ENCODE measurements at places on chromosomes 4 and X.

GRCh38 chr4:8028368-8028767 lies 88.7 kb upstream of the AFAP1 start:
- no peak for DNase-seq

GRCh38 chr4:36914106-36914505 lies 330.4 kb upstream of the NWD2 start:
- no peak for DNase-seq

GRCh38 chrX:38225093-38225492 lies 4.4 kb upstream of the SRPX start:
- no peak for DNase-seq

DNA sequence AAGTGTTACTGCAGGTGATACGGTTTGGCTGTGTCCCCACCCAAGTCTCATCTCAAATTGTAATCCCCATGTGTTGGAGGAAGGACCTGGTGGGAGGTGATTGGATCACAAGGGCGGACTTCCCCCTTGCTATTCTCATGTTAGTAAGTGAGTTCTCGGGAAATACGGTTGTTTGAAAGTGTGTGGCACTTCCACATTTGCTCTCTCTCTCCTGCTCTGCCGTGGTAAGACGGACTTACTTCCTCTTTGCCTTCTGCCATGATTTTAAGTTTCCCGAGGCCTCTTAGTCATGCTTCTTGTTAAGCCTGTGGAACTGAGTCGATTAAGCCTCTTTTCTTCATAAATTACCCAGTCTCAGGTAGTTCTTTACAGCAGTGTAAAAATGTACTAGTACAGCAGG lies 65.2 kb upstream of the SLC7A11 start:
- DNase-seq: no peak

DNA sequence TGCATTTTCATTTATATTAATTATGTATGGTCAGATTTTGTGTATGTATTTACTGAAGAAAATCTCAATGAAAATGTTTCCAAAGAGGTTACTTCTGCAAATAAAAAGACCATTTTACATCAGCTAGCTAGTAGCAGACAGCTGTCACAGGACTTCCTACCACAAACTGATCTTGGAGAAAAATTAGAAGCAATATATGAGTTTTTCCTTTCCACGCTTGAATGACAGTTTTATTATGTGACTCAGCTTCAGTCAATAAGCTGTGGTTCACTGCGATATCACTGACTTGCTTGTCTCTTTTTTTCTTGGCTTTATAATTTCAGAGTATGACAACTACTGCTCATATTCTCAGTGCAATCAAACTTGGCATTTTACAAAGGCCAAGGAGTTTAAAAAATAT lies 787.4 kb upstream of the GALNTL6 start:
- no peak for DNase-seq

DNA sequence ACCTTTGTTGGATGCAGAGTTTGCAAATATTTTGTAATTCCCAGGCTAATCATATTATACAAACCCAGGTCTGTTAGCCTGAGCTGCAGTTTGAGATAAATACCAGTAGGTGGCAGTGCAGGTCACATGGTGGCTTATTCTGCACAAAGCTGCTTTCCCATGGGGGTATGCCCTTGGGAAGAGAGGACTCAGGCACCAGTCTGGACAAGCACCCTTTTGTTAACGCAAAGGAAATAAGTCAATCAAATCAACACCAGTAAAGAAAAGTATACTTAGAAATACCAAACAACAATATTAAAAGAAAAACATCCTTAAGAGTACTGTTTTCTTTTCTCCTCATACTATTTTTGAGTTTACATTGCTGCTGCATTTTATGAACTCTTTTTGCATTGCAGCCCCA lies 389.0 kb upstream of the ZFP42 start:
- peak; percentile 6 for DNase-seq

- no peak for DNase-seq
These were observed 159.1 kb downstream of the AFF2 start for GRCh38 chrX:148659481-148659880.

GRCh38 chrX:56986138-56986537 lies 9.2 kb downstream of the SPIN3 start:
- no peak for DNase-seq

DNA sequence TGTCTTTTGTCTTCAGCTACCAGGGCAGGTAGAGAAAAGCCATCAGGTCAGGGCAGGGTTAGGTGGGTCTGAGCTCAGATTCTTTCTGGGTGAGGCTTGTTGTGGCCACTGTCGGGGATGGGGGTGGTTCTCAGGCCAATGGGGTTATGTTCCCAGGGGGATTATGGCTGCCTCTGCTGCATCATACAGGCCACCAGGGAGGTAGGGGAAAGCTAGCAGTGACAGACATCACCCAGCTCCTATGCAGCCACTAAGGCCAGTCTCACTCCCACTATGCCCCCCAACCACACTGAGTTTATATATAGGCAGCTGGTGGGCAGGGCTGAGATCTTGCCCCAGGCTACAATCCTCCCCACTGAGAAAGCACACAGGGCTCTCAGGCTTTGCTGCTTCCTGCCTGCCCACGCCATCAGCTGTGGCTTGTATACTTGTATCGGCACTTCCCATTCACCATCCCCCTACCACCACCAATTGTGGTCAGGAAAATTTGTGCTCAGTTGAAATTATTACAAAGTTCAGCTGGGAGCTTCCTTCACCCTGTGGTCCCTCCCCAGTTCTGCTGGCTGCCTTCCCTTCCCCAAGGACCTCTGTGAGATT lies 72.6 kb upstream of the PTPN13 start:
- DNase-seq: no peak

GRCh38 chr4:7621252-7622035 lies 186.7 kb upstream of the PSAPL1 start:
- no peak for DNase-seq

DNA sequence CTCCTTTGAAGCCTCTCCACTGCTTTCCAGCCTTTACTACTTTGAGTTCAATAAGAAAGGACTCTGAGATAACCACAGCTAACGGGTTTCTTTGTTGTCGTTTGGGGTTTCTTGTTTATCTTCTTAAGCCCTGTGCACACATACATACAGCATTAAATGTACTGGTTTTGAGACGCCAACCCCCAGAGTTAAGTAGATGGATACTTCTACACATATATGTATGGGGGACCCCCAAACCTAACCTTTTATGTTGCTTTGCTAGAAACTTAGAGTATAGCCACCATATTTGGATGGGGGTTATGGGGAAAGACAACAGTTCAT lies 697 bp downstream of the CEP135 start:
- no peak for DNase-seq

DNA sequence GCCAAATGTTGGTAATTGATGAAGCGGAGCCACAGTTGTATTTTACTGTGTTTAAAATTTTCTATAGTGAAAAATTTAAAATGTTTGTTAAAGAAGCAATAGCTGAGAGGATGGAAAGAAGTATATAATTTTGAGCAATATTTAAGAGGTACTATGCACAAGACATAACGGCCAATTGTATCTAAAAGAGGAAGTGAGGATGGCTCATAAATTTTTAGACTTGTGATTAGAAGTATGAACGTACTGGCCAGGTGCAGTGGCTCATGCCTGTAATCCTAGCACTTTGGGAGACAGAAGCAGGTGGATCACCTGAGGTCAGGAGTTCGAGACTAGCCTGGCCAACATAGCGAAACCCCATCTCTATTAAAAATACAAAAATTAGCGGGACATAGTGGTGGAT lies 12.7 kb upstream of the HHIP start:
- no peak for DNase-seq

DNA sequence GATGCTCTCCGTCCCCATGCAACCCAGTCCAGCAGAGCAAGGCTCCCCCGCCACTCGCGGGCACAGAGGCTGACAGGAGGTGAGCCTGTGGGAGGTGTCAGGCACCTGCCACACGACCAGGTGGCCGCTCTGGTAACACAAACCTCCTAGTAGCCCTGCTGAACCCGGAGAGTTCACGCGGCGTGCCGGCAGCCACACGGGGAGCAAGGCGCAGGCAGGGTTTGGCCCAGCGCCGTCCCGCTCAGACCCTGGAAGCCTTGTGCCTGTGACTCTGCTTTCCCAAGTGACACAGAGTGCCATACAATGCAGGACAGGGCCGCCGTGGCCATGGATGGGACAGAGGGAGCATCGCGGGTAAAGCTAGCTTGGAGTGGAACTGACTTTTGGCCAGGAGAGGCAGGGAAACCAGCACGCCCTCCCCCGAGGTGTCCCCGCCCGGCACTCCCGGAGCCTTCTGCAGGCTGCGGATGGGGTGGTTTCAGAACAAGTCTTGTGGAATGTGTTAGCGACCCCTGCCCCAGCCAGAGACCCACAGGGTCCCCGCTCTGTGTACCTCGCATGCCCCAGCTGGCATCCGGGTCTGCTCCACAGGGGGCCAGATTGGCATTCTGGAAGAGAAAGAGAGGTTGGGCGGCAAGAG lies 44.7 kb upstream of the AFAP1 start:
- DNase-seq: no peak

GRCh38 chr4:146273204-146273901 lies 59.0 kb downstream of the REELD1 start:
- DNase-seq: no peak

DNA sequence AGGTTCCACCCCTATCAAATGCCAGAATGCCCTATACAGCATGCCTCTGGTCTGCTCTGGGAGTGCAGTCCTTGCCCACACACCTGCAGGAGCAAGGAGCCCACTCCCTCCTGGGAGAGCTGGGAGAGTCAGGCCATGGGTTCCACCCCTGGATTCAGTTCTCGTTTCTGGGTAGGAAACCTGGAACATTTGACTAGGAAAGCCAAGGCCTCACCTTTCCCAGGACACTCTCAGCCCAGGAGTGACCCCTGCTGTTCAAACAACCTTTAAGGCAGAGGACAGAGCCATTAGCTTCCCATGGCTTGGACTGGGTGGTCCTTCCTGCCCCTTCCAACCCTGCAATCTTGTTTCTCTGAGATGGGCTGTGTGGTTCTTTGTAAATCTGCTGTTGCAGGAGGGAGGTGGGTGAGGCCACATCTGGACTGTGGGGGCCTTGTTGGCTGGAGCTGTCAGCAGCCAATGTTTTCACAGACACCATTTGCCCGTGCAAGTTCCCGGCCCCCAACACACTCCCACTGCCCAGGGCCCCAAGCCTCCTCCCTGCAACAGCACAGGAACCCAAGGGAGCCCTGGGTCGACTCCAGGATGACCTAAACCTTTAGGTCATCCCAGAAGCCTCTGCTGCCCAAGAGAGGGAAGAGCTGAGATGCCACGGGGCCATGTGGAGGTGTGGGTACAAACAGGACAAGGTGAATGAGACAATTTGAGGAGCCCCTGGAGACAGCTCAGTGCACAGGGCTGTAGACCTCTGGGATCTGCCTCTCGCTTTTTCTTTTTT lies 104.4 kb downstream of the PJA1 start:
- DNase-seq: no peak

GRCh38 chr4:121789455-121789854 lies 11.7 kb upstream of the EXOSC9 start:
- no peak for DNase-seq

- DNase-seq: no peak
These were observed 236.4 kb upstream of the TTC29 start for GRCh38 chr4:147182041-147182440.

GRCh38 chr4:48015678-48016077 lies 803 bp downstream of the CNGA1 start:
- DNase-seq: no peak

GRCh38 chrX:10015723-10016518 lies 48.8 kb downstream of the CLDN34 start:
- no peak for DNase-seq

GRCh38 chr4:162865102-162865501 lies 301.6 kb downstream of the NAF1 start:
- DNase-seq: no peak

GRCh38 chr4:76571274-76571673 lies 136.2 kb downstream of the SHROOM3 start:
- no peak for DNase-seq

DNA sequence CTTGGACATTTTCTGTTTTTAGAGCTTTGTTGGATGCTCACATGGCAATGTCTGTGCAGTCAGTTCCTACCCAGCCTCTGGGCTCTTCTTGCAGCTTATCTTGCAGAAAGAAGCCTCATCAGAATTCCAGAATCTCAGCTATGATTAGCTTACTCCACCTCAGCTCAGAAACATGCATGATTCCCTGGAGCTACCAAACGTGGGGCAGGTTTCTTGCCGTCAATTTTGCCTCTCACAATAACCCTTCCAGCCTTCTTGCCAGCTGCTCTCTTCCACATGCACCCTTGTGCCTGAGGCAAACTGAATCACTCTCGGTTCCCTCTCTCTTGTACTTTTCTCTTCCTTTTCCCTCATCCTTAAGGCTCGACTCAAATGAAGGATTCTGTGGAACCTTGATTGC lies 141.4 kb downstream of the PTTG2 start:
- DNase-seq: no peak

Data from activated CD4-positive, alpha-beta T cell treated with anti-CD3 and anti-CD28 coated beads, Interleukin-2, amount 50 U/mL, for 24 hours (primary cell).